CD4-positive, alpha-beta memory T cell (primary cell): ENCODE measurements at places on chromosomes 11 and 22. TPM values are rescaled to one million over a fixed set of nuclear protein-coding genes. Genes with fewer than 3 reads are reported as not detected.

Gene RIMBP3B
- total RNA-seq: 4.0 TPM

Gene ZBTB3
- 27.9 TPM for total RNA-seq

Gene C22orf42
- not detected for total RNA-seq

Gene MMP27
- total RNA-seq: not detected

Gene LMO1
- not detected for total RNA-seq

Gene SPTBN2
- total RNA-seq: not detected

Gene ZFP91
- 38.4 TPM for total RNA-seq

Gene GGTLC3
- not detected for total RNA-seq

Gene OR8A1
- not detected for total RNA-seq

Gene ZNF70
- total RNA-seq: 6.4 TPM

Gene MIOX
- not detected for total RNA-seq

Gene PDE2A
- total RNA-seq: 1.7 TPM

Gene ST14
- total RNA-seq: 0.79 TPM

Gene FZD4
- 0.03 TPM for total RNA-seq

Gene SLC22A12
- not detected for total RNA-seq

Gene KRTAP5-8
- total RNA-seq: not detected

Gene OPCML
- not detected for total RNA-seq

Gene TSKU
- not detected for total RNA-seq
